ENCODE measurements at places on chromosomes 3 and 15.

DNA sequence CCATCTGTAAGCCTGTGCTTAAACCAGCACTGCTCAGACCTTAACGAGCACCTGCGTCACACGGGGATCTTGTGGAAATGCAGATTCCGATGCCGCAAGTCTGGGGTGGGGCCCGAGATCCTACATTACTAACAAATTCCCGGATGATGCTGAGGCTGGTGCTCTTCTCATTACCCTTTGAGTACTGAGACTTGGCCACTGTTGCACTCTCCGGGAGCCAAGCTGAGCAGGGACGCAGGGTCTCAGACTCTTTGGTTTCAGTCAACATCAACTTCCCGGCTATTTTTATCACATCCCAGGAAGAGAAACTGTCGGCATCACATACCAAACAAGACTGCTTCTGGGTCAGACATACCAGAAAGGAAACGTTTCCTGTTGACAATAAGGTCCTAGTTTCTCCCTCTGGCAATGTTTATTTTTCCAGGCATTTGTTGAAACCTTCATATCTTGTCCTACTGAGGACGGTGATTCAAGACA, 276.6 kb downstream of the SHQ1 start:
- DNase-seq: no peak

DNA sequence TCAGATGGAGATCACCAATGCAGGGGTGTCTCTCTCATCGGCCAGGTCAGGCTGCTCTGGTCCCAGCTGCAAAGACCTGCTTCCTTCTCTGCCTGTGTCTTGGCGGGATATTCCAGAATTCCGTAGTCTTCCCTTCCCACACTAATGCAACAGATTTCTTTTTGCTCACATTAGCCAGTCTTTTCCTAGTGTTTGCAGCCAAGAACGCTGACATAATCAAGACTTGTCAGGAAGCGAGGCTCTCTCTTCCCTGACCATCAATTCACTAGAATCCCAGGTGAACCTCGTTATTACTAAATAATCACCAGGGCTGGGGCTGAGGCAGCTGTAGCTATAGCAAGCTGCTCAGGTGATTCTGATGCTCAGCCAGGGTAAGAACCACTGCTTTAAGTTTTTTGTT, 43.2 kb upstream of the ACKR4 start:
- DNase-seq: no peak

- peak; percentile 3 for DNase-seq
Measured at GRCh38 chr3:52372822-52373504, 56.8 kb downstream of the DNAH1 start.

GRCh38 chr3:133494469-133494868, 79.0 kb upstream of the CDV3 start:
- DNase-seq: peak; percentile 40

- no peak for DNase-seq
Measured at GRCh38 chr15:89917442-89918101, 4.8 kb upstream of the ARPIN start.

- peak; percentile 11 for DNase-seq
Measured at GRCh38 chr3:195394700-195395099, 48.1 kb downstream of the ACAP2 start.

DNA sequence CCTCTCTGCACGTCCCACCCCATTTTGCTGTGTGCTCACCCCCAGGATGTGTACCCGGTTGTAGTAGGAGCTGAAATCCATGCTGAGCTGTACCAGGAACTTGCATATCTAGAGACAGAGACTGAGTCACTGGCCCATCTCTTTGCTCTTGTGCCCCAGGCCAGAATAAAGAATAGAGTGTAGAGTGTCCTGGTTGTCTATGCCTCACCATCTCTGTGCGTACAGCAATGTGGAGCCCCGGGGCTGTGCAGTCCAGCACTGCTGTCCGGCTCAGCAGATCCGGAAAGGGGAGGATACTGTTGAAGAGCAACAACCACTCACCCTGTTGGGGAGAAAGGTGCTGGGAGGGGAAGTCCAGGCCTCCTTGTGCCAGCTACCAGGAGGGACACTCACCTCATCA, 2.6 kb downstream of the DALRD3 start:
- DNase-seq: no peak

GRCh38 chr15:51327081-51327480, 11.3 kb downstream of the CYP19A1 start:
- no peak for DNase-seq

GRCh38 chr15:38671006-38671387, 106.4 kb upstream of the RASGRP1 start:
- no peak for DNase-seq

DNA sequence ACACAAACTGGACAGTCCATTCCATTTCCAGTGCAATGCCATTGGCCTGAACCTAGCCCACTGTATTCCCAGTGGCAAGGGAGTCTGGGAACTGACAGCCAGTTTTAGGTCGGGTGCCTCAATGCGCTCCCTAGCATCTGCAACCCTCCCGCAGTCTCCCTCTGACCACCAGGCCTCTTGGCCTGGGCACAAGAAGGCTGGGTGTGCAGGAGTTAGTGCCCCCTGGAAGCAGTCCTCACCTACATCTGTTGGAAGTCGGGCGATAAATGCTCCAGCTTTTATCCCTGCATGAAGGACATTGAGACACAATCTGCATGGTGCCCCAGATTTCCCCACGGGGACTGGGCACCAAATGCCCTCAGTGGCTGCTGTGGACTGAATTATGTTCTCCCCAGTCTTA, 12.7 kb downstream of the C3orf22 start:
- DNase-seq: no peak

DNA sequence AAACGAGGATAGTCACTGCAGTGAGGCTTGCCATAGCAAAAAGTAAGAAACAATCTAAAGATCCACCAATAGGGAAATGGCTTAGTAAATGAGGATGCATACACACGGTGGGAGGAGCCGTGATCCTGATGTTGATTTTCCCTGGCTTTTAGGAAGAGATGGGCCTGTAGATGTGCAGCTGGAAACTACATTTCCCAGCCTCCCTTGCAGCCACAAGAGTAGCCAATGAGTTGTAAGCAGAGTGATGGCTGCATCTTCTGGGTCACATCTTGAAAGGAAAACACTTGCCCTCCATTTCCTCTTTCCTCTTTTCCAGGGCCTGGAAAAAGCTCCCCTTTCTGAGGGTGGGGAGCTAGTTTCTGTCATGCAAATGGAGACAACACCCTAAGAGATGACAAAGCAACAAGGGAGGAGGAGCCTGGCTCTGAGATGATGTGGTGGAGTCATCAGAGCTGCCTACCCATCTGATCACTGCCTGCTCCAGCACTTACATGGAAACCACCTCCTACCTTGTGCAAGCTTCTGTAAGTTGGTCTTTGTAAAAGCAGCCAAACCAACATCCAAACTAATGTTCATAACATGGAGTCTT, 139.1 kb downstream of the TLE3 start:
- peak; percentile 8 for DNase-seq

GRCh38 chr3:189349772-189350171, 178.0 kb downstream of the TPRG1 start:
- peak; percentile 78 for DNase-seq

GRCh38 chr3:62370112-62370857, 3.1 kb downstream of the FEZF2 start:
- peak; percentile 8 for DNase-seq

- no peak for DNase-seq
Measured at GRCh38 chr3:142660383-142660782, 63.5 kb upstream of the TRPC1 start.

- DNase-seq: no peak
Measured at GRCh38 chr3:54038391-54038790, 84.0 kb upstream of the CACNA2D3 start.

DNA sequence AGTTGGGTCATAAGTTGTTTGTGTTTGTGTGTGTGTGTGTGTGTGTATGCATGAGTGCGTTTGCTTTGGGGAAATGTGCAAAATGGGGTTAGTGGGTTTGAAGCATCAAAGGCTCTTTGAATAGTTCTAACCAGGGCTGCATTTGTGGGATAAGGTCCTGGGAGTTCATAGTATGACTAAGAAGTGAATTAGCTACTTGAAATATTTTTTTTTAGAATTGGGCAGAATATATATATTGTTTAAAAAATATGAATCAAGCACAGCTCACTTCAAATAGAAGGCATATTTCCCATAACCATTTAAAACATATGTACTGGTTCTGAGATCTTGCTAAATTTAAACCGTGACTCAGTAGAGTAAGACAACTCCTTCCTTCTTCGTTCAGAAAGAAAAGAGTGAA, 43.1 kb downstream of the IGF2BP2 start:
- peak; percentile 89 for DNase-seq

GRCh38 chr3:49217688-49218470, 46.5 kb downstream of the KLHDC8B start:
- DNase-seq: no peak

GRCh38 chr3:193572426-193572908, 17.8 kb upstream of the ATP13A4 start:
- peak; percentile 57 for DNase-seq
